NCI-H460 (cell line): ENCODE measurements at places on chromosomes 11 and 22.
A peak's percentile ranks its signal among the peaks of the same experiment; 100 is the strongest.

- no peak for DNase-seq
Measured at GRCh38 chr11:93842034-93842433, 8.4 kb downstream of the VSTM5 start.

DNA sequence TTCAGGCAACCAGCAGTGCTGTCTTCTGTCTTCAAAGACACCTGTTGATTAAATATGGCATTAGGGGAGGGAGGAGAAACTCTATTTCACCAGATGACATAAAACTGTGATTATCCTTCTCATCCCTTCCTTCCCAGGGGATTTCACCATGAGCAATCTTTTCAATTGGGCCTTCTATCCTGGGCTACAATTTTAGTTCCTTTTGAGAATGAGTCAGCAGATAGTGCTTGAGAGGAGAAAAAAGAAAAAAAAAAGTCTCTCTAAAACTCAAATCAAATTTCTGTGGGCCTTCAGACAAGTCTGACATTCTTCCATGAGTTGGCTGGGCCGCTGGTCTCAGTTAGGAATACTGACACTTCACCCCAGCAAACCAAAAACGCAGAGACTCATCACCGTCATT is 7.2 kb downstream of the FLI1 start:
- no peak for DNase-seq

DNA sequence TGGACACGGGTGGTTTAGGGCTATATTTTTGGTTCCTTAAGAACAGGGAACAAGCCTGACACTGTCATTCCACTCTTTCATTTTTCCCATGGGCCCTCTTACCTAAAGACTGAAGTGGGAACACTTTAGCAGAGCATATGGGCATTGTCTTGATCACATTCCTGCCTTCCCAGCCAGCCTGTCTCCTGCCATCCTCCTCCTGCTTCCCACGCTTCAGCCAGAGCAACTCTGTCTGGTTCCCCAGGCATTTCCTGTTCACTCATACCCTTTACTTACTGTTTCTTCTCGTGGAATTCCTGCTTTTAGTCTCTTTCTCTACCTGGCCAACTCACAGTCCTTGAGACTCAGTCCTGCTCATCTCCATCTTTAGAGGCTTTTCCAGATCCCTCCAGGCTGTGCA is 22.8 kb downstream of the MRPL16 start:
- no peak for DNase-seq

GRCh38 chr22:27252282-27253049 is 549.1 kb downstream of the MN1 start:
- DNase-seq, result peak; percentile 30

DNA sequence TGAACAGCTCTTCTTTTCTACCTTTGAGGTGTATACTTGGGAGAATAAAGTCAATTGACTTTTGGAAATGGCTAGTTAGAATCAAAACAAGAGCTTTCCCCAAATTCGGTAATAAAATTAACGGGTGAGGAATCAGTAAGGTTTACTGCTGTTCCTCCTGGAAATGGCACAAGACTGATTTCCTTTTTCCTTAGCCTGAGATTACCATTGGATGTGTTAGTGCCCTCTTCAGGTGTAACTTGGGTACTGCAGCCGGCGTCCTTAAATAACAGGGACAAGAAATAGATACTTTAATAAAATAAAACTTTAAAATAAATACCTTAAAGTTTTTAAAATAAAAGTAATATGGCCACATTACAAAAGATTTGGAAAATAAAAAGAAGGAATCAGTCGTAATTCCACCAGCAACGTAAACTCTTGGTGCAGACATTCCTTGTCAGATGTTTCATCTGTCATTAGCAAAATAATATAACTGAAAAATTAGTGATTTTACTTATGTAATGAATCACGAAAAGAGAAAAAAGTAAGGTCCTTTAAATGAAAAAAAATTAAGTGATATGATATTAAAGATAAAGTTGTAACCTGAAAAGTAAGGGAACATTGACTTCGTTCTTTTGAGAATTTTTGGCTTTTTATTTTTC is 29.7 kb downstream of the ZFTA start:
- DNase-seq, result peak; percentile 62

DNA sequence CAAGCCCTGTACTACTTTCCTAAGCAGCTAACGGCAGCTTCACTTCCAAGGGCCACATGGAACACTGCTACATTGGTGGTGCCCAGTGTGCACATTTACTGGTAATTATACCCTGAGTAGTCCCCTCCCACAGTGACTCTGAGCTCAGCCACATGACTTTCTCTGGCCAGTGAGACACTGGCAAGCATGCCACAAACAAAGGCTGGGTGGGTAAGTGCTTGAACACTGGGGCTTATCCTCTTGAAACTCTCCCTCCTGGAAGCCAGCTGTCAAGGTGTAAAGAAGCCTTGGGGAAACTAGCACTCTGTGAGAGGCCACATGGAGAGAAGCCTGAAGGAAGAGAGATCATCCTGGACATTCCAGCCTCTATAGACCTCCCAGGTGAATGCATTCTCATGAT is 54.4 kb upstream of the DRD2 start:
- no peak for DNase-seq

- no peak for DNase-seq
Measured at GRCh38 chr22:18947905-18948304, 11.8 kb upstream of the PRODH start.

DNA sequence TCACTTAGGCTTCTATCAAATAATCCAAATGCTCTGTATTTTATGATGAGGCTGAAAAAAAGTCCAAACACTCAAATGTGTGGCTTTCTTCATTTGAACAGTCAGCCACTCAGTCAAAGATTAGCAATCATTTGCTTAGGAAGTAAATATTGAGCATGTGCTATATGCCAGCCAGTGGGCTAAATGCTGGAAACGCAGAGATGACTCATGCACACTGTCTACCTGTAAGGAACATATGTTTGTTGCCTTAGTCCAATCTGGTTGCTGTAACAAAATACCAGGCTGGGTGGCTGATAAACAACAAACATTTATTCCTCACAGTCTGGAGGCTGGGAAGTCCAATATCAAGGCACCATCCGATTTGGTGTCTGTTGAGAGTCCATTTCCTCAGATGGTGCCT is 617.3 kb downstream of the NTM start:
- no peak for DNase-seq

DNA sequence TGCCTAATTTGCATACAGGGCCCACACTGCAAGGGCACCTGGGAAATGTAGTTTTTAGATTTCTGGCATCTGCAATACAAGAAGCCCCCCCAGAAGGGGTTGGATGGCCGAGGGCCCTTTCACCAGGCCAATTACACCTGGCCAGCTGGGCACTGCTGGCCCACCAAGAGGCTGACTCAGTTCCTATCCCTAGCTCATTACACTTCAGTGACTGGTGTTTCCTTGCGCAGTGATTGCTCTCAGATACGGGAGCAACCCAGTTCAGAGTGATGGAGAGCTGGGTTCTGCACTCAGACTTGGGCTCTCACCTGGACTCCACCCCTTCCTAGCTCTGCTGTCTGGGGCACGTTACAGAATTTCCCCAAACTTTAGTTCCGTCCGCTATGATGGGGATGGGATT is 81.1 kb upstream of the SHANK2 start:
- DNase-seq, result no peak

GRCh38 chr11:2716376-2717095 is 16.7 kb upstream of the KCNQ1OT1 start:
- DNase-seq, result no peak

GRCh38 chr11:456533-456932 is 6.5 kb downstream of the PTDSS2 start:
- DNase-seq, result no peak

DNA sequence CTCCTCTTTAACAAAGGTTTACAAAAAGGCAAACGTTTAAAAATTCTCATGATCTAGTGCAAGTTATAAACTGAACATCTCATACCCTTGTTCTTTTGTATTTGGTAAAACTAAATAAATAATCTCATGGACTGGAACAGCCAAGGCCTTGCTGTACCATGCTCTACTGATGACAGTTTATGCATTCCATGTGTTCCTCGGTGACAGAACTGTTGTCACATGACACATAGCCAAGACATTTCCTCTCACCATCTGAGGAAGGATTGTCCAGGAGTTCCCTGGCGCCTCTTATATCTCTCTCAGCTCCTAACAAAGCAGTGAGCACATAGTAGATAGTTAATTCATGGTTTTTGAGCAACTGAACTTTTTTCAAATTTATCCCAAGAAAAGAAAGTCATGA is 12.6 kb downstream of the CCDC83 start:
- no peak for DNase-seq

DNA sequence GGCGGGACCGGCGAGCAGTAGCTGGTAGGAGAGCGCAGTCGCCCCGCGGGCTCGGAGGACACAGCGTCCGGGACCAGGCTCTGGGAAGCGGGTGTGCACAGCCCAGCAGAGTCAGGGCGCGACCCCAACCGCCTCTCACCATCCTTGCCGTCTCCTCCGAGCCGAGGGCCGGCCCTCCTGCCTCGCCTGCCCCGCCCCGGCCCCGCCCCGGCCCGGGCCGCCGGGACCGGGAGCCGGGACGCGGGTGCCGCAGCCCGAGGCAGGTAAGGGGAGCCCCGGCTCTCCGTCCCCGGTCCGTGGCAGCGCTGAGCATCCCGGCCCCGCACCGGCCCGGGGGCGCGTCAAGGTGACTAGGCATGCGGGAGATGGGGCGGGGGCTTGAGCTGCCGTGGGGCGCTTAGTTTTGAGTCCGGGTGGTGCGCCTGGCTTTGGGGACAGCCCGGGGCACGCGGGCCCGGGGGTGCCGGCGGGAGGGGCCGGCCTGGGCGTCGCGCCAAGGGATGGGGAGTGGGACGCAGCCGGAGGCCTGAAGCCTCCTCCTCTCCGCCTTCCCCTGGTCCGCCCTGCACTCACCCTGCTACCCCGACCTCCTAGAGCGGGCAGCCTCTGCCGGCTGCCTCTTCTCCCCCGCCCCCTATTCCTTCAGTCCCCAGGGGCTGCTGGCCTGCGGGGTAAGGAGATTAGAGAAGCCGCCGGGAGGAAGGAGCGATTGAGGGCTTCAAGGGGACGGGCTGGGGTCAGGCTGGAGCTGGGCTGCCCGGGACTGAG is at the start of gene ABCG4:
Gene ABCG4, plus strand, starts transcription at position 35 of the 768 bp plus-strand sequence. CDS start 914 bp downstream, outside the sequence.
- no peak for DNase-seq

DNA sequence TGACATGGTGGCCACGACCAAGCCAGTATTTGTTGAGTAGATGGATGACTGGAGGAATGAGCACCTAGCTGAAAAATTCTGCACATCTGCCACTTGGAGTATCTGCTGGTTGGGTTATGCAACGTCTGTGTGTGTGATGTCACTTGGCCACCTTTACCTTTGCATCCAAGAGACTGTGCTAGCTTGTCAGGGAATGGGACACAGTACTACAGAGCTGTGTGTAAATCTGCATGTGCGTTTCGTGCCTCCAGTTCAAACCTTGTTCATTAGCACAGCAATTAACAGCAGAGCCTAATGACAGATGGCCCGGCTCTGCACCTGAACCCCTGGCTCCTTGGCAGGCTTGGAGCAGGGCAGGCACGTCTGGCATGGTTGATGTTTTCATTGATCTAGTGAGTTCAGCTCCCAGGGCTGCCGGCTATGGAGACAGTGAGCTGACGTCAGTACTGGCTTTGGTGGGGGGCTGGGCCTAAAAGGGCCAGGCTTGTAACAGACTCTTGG is 188.4 kb upstream of the NAV2 start:
- no peak for DNase-seq

- DNase-seq, result no peak
Measured at GRCh38 chr11:40877981-40878380, 581.5 kb downstream of the LRRC4C start.

DNA sequence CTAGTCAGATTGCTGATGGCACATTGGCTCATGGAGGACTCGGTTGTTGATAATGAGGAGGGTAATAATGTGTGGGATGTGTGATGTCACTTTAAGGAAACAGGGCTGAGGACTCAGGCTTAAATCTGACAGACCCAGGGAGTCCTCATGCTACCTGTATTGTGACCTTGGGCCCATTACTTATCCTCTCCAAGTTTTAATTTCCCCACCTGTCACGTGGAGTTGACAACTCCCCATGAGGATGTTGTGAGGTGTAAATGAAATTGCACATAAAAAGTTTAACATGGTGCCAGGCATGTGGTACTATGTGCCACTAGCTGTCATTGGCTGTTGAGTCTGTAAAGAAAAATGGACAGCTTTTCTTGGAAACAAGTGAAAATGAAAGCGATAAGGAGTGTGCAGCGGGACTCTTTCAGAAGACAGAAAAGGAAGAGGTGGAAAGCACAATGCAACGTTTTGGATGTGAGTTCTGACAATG is 15.3 kb downstream of the IL10RA start:
- no peak for DNase-seq

DNA sequence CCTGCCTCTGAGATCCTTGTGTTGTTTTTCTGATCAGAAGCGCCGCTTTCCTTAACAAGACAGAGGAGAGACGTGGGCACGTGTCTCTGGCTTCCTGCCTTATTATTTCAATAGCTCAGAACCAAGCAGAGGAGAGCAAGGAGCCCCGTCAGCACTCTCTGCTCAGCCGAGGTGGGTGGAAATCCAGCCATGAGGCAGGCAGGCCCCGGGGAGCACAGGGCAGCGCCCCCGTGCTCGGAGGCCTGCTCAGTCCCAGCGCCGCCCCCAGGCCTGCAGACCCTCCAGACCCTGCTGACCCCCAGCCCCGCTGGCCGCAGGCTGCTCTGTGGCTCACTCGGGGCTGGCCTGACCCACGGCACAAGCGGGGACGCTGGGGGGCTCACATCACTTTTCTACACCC is 162.8 kb downstream of the BRD1 start:
- DNase-seq, result no peak

DNA sequence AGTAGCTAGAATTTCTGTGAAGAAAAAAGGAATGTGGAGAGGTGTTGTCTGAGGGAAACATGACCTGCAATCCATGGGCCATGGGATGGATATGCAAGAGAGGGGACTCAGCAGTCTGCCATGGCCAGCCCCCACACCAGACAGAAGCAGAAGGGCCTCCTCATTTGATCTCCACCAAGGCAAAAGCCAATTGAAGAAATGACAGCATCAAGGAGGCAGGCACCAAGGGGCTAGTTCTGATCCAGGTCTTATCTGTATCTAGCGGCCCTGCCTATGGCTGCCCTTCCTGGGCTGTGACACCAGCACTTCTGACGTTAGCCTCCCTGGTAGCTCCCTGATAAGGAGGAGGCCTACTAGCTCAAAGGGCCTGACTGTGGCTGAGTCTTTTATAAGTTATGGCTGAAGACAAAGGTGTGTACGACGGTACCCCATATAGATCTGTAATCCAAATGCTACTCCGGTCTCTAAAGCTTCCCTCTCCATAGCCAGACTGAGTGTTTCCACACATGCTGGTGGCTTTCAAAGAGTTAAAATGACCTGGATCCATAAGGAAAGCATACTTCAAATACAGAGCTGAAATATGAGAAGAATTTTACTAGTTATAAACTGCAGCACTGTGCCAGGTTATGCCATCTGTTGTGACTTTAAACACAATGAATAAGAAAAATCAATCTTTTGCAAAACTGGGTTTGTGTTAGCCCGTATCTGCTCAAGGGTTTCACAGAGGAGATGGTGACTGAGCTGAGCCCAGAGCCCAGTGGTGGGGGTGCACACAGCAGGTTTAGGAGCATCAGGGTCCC is 34.4 kb downstream of the HIRA start:
- no peak for DNase-seq

DNA sequence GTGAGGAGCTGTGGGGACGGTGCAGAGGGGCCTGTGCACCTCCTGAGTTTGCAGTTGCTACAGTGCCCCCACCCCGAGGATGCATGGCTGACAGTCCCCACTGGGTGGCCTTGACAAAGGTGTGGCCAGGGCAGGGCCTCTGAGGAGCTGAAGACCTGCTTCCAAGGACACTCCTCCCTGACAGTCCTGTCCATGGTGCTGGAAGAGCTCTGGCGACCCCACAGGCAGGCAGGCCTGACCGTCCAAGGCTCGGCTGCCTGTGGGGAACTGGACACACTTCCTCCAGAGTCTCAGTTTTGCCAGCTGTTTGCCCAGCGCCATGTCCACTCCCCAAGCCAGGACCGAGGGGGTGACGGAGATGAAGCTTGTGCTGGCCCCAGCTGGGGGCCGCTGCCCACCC is 32.7 kb downstream of the BRSK2 start:
- DNase-seq, result no peak
